HCEC 1CT (cell line): ENCODE measurements at places on chromosomes 4 and X.

GRCh38 chr4:187166886-187167512 lies 443.3 kb upstream of the FAT1 start:
- DNase-seq, result no peak

GRCh38 chr4:41146716-41147506 lies 67.4 kb downstream of the APBB2 start:
- peak; percentile 40 for DNase-seq

DNA sequence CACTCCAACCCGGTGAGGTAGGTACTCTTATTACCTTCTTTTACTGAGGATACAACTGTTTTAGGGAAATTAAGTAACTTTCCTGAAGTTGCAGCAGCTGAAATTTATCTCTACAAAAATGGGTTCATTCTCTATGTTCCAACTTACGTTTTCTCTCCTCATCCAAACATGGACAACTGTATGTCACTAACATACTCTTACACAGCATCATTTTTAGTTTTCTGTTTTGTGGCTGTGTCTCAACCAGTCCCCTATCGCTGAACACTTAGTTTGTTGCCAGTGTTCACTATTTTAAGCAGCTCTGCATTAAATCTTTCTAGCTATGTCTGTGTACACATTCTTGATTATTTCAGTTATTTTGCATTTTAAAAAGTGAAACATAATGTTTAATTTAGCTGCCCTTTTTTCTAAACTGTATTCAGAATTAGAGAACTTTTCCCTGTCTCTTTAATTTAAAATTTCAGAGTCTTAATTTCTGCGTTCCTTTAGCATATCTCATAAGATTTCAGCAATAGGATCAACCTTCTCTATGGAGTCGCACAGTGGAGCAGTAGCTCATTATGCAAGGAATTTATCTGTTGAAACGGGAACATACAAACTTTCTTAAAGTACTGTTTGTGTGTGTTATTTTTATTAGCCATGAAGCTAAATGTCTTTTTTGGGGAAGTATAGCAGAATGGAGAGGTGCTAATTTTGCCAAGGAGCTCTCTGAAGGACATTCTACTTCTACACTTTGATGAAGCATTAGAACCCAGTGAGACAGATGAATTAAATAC lies 3.8 kb downstream of the SGMS2 start:
- no peak for DNase-seq

DNA sequence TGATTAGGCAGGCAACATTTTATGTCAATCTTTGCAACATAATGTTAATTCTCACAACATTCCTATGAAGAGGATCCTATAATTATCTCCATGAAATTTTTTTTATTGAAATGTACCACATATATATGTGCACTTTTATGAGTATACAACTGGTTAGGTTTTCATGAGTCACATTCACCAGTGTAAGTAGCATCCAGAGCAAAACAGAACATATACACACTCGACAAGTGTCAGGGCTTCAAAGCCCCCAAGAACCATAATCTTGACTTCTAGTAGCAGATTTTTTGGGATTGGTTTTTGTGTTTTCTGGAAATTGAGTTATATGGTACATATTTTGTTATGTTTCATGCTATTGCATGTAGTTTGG lies 62.4 kb downstream of the ARHGAP10 start:
- DNase-seq, result no peak

- no peak for DNase-seq
These were observed 16.7 kb downstream of the IRF2 start for GRCh38 chr4:184457535-184458249.

GRCh38 chr4:76028350-76028765 lies 5.1 kb upstream of the CXCL10 start:
- DNase-seq, result no peak
